ENCODE measurements at places on chromosomes 1 and 21. TPM values are rescaled to one million over a fixed set of nuclear protein-coding genes. Genes with fewer than 3 reads are reported as not detected.

Gene DSCAM
- total RNA-seq, result not detected

Gene ZDHHC18
- total RNA-seq, result 30.4 TPM

Gene ADORA1
- 6.2 TPM for total RNA-seq

Gene SELL
- total RNA-seq, result 0.27 TPM

Gene LYPD8
- 2.0 TPM for total RNA-seq

Gene YRDC
- total RNA-seq, result 65.5 TPM

Gene FTCD
- total RNA-seq, result 0.69 TPM

Gene SUMO3
- total RNA-seq, result 130 TPM

Gene FCRLB
- 17.0 TPM for total RNA-seq
